Right ventricle myocardium superior (tissue), 1 donor: ENCODE measurements at places on chromosomes 1 and 21.
A peak's percentile ranks its signal among the peaks of the same experiment; 100 is the strongest.

DNA sequence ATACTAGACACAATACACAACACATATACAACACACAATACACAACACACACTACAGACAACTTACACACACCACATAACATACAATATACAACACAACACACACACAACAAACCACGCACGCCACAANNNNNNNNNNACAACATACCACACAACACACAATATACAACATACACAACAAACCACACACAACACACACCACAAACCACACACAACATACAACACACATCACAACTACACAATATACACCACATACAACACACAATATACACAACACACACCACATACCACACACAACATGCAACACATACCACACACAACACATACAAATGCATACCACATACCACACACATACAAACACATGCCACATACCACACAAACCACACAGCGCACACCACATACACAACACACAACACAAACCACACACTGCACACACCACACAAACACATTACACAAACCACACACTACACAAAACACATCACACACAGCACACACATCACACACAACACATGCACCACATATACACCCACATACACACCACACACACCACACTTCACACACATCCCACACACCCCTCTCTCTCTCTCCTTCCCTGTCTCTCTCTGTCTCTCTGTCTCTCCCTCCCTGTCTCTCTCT lies 108.3 kb downstream of the ETS2 start:
- DNase-seq: no peak

GRCh38 chr1:19837866-19838265 lies 22.8 kb upstream of the RNF186 start:
- no peak for DNase-seq

- no peak for DNase-seq
Measured at GRCh38 chr1:181259026-181259745, 170.7 kb downstream of the IER5 start.

GRCh38 chr1:189662190-189662589 lies 815.5 kb downstream of the BRINP3 start:
- no peak for DNase-seq

DNA sequence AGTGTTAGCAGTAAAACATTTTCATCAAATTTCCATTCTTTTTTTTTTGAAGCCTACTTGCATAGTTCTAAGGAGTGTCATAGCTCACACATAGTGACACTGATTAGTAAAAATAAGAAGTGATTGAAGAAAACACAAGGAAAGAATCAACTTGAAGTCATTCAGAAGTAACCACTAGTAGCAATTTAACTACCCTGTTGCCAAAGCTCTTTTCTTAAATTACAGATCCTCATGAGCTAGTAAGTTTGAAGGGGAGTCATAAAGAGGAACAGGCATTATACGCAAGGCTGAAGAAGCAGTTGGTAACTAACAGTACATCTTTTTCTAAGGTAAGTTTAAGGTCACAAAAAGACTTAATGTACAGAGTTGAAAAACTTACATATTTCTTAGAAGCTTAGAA lies 332.2 kb downstream of the CHRM3 start:
- no peak for DNase-seq

- no peak for DNase-seq
Measured at GRCh38 chr1:173553312-173553711, 49.6 kb downstream of the SLC9C2 start.

GRCh38 chr21:31360717-31361116 lies 16.7 kb upstream of the TIAM1 start:
- DNase-seq: no peak

GRCh38 chr1:24767351-24767750 lies 22.1 kb downstream of the CLIC4 start:
- DNase-seq: no peak

GRCh38 chr1:185790194-185790735 lies 56.1 kb downstream of the HMCN1 start:
- DNase-seq: no peak

DNA sequence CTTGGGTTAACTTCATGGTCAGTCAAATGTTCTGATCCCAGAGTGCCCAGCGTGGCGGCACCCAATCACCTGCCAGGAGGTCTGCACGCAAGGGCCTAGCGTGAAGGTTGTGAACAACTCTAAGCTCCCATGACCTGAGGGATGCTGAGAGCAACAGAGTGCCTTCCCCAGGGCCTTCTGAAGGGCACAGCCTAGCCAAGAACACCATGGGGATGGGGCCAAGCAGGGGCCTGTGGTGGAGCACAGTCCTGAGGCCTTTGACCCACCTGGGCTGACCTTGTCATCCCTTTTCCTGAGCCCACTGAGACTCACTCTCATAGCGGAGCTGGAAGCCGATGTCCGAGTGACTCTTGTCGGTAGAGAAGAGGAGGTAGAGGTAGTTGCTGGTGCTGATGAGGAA lies 138.8 kb upstream of the HMGB4 start:
- no peak for DNase-seq

GRCh38 chr1:2801535-2802291 lies at the start of gene TTC34:
TSS of gene TTC34 (minus strand) at chr1:2801693. CDS start at chr1:2800827, 866 bp downstream.
- DNase-seq: peak; percentile 53

DNA sequence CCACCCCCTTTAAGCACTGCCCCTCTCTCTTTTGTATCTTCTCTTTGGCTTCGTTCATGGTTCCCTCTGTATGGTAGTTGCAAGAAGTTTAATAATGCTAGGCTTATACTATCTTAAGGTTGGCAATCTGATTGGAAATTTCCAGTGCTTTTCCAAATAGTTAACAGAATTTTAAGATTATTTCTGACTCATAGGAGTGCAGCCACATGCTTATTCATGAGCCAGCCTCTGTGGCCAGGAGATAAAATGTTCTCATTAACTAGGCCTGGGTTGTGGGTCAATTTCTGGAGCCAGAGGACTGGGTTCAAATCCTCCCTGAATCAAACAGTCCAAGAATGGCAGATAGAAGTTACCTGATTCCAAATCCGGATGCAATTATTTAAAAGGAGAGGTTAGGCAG lies 103.1 kb downstream of the ATP6V1G3 start:
- DNase-seq: no peak

DNA sequence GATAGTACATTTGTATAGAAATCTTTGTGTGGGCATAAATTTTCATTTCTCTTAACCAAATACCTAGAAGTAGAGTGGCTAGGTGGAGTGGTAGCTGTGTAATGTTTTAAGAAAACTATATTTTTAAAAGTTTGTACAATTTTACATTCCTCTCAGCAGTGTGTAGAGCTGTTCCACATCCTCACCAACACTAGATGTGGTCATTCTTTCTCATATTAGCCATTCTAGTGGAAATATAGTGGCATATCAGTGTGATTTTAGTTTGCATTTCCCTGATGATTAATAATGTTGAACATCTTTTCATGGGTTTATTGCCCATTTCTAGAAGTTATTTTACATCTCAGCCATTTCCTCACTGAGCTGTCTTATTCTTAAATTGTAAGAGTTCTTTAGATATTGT lies 65.5 kb downstream of the ITSN1 start:
- no peak for DNase-seq

GRCh38 chr1:47229031-47229885 lies 2.8 kb downstream of the TAL1 start:
- DNase-seq: no peak

DNA sequence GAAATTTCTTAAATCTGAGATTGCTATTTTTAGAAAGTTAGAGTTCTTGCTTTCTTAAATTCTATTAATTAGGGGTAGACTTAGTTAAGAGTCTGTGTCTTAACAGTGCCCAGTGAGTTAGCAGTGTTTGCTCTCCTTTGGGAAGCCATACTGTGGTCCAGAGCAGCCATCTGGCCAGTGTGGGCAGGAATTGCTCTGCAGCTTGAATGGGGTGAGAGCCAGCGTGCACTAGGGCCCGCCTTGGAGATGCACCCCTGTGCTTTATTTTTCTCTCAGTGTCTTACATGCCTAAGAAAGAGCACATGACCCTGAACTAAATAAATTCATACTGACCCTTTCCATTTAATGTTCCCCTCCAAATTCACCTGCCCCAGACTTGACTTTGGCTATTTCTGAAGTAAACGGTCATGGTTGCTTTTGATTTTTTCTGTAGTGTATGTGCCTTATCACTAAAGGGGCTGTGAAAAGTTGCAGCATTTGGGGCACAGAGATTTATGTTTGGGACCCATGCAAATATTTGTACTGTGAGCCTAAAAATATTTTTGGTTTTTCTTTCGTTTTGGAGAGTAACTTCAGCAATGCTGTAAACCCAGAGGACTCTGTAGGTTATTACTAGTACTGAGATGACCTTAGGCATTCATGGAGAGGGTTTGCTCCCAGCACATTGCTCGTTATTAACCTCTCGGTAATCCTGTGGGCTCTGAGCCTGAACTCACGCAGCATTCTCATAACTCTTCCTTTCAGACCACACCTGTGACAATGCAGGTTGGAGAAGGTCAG lies 21.3 kb upstream of the KCNQ4 start:
- DNase-seq: no peak

- no peak for DNase-seq
Measured at GRCh38 chr1:114671011-114671938, 1.4 kb upstream of the DENND2C start.

- DNase-seq: no peak
Measured at GRCh38 chr1:2542246-2542915, 12.3 kb upstream of the HES5 start.

- peak; percentile 13 for DNase-seq
Measured at GRCh38 chr1:2845869-2846268, 44.4 kb upstream of the TTC34 start.

DNA sequence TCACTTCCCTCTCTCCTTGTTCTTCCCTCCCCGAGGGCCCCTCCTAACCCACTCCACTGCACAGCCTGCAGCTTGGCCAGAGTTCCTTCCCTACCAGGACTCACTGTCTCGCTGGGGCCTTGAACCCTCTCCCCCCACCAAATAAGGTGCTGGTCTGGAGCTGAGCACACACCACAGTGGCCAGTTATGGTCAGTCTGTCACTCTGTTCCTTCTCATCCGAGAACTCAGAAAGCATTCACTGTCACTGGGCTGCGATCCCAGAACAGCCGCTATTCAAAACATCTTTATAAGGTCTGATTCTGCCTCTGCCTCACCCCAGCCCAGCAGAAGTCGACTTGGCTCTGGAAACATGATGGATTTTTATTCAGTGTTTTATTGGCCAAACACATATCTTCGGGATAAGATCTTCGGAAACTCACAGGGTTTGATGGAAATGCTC lies 19.8 kb upstream of the LBR start:
- no peak for DNase-seq

DNA sequence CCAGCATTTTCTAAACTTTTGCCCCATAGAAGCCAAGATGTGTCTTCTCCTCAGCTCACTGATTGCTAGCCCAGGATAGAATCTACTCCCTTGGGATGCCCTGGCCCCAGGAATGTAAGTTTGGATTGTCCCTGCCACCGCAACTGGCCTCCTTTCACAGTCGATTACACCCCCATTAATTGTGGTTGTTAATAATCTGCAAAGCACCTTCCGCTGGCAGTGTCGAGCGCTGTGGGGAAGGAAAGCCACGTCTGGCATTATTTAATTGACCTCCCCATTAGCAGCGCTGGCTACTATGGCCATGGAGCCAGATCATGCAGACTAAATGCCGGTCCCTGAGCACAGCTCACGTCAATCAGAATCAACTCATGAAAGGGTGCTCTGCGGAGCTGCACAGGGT lies 597.3 kb upstream of the PLXNA2 start:
- no peak for DNase-seq

GRCh38 chr1:25744140-25744581 lies 55.8 kb upstream of the SELENON start:
- DNase-seq: peak; percentile 81

DNA sequence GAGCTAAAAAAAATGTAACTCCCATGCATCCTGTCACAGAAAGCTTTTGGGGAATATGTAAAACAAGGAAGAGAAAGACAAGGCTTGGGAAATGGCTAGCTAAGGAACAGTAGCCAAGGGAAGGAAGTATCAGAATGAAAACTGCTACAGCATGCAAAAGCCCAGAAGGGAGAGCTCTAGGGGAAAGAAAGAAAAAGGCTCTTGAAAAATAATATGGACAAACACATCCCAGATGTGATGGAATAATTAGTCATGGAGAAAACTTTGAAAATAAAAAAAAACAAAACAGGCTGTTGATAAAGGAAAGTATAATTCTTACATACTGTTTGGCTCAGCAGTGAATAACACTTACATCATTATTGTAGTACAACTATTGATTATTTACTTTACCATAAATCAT lies 47.9 kb upstream of the VCAM1 start:
- DNase-seq: no peak

DNA sequence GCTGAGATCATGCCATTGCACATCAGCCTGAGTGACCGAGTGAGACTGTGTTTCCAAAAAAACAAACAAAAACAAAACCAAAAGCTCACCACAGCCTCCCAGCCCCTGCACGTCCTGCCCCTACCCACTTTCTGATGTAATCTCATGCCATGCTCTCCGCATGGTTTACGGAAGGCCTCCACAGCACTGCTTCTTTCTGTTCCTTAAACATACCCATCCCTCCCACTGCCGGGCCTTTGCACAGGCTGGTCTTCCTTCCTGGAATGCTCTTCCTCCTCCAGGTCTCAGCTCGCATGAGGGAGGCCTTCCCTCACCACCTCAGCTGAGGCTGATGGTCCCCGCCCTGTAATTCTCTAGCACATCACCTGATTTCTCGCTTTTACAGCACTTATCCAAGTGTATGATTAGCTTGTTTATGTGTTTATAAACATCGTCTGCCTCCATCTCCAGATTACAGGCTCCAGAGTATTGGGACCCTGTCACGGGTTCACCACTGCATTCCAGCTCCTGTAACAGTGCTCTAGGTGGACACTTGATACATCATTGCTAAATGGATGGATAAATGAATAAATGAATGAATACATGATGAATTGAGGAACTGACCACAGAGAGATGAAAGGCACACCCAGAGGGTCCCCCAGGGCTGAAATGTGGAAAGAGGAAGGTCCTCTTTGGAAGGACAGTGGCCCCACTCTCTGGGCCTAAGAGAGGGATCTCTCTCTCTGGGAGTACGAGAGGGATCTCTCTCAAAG lies 22.1 kb downstream of the TCEA3 start:
- DNase-seq: no peak

- no peak for DNase-seq
Measured at GRCh38 chr1:22166439-22166838, 23.5 kb upstream of the WNT4 start.

GRCh38 chr1:183039330-183039729 lies 16.1 kb downstream of the LAMC1 start:
- DNase-seq: no peak

DNA sequence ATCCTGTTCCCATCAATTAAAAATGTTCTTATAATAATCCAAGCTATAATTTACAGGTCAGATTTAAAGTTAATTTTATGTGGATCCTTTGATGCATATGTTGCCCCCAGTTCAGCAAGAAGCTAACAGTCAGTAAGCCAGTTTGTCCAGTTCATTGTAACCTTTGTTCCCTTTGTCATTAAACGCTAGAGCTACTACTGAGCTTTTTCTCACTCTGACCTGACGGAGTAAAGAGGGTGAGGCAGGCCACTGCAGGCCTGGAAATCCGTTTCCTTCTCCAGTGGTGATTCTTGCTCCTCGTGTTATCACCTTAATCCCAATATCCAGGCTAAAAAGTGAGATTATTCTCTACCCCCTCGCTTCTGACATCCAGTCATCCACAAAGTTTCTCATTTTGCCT lies 10.2 kb downstream of the YBX1 start:
- no peak for DNase-seq
